ENCODE measurements at places on chromosomes 12 and 14.

GRCh38 chr14:102943979-102944378, 21.5 kb downstream of the AMN start:
- no peak for DNase-seq

GRCh38 chr12:48424644-48425043, 47.7 kb upstream of the ANP32D start:
- no peak for DNase-seq

- DNase-seq = peak; percentile 40
These were observed 50.8 kb upstream of the ZFP36L1 start for GRCh38 chr14:68843471-68844209.

GRCh38 chr14:56715938-56716337, 94.3 kb downstream of the OTX2 start:
- no peak for DNase-seq

DNA sequence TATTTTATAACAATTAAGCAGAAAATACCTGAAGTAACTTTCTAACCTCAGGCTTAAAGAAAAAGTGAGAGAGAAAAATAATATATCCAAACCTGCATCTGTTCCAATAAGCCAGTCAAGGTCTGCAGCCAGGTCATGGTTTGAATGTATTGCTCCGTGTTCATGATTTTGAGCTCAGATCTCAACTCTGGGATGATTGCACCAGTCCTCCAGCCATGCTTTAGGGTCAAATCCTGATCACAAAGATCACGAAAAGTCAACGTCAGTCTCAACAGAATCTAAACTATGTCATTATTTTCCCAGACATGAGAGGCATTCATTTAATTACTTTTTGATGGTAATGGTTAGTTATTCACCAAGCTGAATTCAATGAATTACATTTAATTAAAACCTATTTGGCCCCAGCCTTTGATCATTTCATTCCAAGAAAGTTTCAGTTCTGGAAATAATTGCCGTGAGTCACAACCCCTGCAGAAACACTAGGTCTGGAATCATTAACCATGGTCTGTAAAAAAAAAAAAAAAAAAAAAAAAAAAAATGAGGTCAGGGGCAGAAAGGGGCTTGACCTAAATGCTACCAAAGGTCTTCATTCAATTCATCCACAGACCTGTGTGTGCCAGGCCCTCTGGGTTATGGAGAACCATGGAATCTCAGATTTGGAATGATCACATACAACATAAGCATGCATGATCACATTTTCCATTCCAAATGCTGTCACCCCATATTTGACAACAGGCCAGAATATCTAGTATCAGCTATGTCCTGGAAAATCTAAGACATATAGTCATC, 55.6 kb downstream of the NT5DC3 start:
- DNase-seq = no peak

GRCh38 chr12:90910958-90911357, 44.0 kb downstream of the CCER1 start:
- DNase-seq = no peak

DNA sequence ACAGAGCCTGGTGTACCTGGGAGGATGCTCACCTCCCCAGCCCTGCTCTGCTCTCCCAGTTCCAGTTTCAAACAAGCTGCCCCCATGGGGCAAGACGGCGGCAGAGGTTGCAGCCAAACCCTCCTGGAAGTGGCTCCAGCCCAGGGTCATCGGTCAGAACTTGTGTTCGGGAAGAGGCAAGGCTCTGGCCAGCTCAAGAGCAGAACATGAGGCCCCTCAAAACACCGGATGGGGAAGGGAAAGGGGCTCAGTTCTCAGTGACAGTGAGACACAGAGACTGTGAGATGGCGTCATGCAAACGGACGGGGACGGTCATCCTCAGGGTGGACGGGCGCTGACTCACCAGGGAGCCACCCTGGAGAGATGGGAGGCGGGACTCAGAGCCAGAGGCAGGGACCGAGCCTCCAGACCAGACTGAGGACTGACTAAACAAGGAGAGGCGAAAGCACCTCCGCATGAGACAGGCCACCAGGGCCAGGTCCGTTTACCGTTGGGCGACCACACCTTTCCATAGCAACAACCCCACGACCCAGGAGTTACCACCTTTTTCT, 63.9 kb upstream of the GALNT9 start:
- DNase-seq = no peak

- DNase-seq = no peak
These were observed 3.8 kb downstream of the DHRS2 start for GRCh38 chr14:23639891-23640523.

DNA sequence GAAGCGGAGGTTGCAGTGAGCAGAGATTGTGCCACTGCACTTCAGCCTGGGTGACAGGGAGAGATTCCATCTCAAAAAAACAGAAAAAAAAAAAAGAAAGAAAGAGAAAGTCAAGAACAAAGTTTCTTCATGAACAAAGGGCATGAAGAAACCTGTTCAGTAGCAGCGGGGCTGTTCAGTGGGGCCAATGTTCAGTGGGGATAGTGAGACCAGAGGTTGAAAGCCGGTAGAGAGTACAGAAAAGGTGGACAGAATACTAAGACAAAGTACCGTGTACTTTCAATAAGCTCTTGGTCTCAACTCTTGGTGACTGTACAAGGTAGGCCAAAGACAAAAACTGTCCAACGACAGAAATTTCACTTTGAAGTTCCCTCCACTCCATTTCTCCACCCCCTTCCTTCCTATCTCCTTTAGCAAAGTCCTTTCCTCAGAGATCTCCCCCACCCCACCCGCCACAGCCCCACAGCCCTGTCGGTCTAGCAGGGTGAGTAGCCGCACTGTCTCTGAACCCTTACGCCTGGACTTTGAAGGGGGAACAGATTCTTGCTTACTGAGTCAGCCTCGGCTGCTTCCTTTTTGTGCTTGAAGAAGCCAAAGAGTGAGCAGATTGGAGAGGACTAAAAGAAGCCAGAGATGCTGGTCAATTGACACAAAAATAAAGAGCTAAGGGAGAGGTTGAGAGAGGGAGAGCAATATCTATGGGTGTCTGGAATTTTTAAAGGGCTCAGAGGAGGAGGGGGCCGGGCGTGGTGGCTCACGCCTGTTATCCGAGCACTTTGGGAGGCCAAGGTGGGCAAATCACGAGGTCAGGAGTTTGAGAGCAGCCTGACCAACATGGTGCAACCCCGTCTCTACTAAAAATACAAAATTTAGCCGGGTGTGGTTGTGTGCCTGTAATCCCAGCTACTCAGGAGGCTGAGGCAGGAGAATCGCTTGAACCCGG, 44.2 kb upstream of the FOS start:
- peak; percentile 65 for DNase-seq
